ENCODE measurements at places on chromosomes 5 and 9.
A peak's percentile ranks its signal among the peaks of the same experiment; 100 is the strongest.

GRCh38 chr5:79031485-79031867, 38.0 kb downstream of the DMGDH start:
- DNase-seq, result no peak

GRCh38 chr5:69230181-69230580, 4.5 kb upstream of the CDK7 start:
- DNase-seq, result no peak

GRCh38 chr5:35031276-35031675, 16.5 kb downstream of the AGXT2 start:
- no peak for DNase-seq

DNA sequence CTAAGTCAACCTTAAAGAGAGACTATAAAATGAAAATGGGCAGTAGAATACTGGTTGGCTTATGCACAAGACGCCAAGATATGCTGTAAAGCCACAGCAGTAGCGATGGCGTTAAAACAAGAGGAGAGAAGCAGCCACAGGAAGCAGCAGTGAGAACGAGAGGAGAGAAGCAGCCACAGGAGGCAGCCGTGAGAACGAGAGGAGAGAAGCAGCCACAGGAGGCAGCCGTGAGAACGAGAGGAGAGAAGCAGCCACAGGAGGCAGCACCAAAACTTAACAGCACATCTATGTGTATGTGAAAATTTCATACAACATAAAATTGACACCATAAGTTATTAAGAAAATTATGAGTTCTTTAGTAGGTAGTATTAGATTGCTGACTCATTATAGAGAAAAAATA, 2318.6 kb upstream of the ACO1 start:
- no peak for DNase-seq

DNA sequence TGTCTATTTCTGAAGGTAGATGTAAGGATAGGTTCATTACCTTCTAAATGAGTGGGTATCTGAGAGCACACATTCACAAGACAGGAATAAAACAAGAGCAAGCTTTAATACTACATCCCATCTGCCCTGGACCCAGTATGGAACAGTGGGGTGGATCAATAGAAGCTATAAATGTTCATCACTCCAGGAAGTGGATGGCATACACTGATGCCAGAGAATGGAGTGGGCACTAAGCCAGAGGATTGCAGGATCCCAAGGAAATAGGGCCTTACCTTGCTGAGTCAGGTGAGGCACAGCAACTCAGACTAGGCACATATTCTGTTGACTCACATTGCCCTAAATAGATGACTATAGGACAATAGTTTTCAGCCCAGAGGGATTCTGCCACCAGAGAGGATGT, 21.3 kb upstream of the COX7C start:
- DNase-seq, result no peak

- DNase-seq, result no peak
Observed at GRCh38 chr9:14769230-14769571, 46.7 kb upstream of the CER1 start.

DNA sequence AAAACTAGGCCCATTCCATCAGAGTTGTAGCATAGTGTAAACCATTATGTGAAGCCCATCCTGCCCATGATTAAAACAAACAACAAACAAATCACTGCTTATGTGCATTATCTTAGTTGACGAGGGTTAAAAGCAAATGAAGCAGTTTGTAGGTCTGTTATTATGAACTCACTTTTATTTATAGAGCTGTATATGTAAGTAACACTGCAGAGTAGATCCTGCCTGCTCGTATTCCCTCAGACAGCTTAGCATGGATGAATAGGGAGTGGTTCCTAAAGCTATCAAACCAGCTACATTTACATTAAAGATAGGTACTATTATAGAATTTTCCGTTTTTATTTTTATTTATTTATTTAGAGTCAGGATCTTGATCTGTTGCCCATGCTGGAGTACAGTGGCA, 112.6 kb downstream of the GDNF start:
- DNase-seq, result no peak

- DNase-seq, result no peak
Observed at GRCh38 chr9:115328677-115329076, 210.7 kb upstream of the TNC start.

DNA sequence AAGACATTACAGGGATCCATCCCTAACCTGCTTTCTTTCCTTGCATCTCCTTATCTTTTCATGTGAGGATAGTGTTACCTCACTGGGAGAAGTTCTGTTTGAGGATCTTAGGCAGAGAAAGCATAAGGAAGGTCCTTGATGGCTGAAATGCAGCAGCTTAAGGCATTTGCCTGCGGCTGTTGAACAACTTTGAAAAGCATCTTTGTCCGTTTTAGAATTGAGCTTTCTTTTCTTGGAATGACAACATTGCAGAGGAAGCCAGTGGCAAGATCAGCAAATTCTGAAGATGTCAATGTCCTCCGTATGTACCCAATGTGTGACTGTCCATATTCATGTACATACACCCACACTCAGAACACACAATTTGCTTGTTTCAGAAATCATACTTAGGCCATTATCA, 436.2 kb downstream of the GABRG2 start:
- no peak for DNase-seq

GRCh38 chr5:130066644-130067043, 162.4 kb downstream of the CHSY3 start:
- no peak for DNase-seq

GRCh38 chr5:1931604-1932231, 49.0 kb upstream of the IRX4 start:
- no peak for DNase-seq

DNA sequence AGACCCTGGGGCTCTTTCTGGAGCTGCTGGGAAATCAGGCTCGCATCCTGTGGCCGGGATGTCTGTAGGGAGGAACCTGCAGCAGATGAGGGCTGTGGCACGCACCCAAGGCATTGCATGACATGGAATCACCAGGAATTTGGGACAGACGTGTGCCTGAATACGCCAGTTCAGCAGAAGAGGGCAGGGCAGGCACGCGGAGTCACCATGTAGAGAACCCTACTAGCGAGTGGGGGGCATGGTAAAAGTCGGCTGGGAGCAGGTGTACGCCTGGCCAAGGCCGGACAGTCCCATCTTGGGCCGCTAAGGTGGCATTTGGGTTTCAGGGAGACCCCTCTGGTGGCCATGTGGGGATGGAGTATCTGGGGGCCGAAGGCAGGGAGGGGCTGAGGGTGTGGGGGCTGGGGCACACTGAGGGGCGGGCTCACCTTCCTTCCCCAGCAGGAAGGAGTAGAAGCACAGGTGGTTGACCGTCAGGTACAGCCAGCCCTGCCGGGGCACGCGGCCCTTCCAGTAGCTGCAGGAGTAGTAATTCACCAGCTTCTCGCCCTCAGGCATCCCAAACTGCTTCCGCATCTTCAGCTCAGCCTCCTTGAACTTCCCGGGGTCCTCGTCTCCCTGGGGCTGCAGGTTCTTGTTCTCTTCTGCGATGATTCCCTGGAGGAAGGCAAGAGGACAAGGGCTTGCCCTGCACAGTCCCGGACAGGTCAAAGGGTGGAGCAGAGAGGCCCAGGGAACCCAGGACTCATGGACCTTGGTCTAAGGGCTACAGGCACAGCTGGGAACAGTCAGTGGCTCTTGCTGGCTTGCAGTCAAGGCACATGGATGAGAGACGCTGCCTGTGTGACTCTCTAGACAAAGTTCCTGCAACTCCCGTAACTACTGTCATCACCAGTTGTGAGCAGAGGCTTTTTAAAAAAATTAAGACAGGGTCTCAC, 13.5 kb downstream of the TBC1D9B start:
- DNase-seq, result no peak

GRCh38 chr5:144771802-144772201, 601.1 kb downstream of the KCTD16 start:
- no peak for DNase-seq

DNA sequence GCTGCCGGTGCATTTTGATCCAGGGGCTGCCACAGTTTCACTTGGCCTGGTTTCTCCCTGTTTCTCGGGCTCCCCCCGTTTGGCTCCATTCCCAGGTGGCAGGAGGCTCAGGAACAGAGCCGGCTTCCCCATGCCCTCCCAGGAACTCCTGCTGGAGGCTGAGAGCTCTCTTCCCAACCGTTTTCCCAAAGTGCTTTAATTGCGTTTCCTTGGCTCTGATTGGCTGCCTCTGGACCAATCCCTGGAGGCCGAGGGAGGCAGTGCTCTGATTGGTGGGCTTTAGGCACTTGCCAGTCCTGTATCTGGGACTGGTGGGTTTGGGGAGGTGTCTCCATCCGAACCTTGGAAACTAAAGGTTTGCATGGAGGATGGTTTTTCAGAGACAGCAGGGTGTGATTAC, 4.9 kb downstream of the TSPAN17 start:
- peak; percentile 75 for DNase-seq

Data from cerebellar nuclear complex (tissue), 1 donor.